Right renal pelvis (tissue), 4 donors: ENCODE measurements at places on chromosomes 7 and 10.

DNA sequence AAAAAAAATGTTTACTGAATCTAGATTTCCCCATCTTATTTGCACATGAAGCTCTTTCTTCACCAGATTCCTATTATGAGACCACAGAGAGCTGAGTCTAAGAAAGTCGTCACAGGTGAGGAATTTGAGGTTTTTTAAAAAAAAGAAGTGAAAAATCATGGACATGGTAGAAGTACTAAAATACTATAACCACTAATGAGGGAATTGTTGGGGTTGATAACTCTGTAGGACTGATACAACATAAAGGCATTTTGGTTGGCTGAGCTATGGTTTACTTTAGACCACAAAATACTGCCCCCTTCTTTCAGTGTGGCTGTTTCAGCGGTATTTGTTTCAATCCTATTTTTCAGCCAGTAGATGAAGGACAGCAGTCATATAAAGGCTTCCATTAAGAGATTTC is 1111.3 kb downstream of the TYW1 start:
- no peak for DNase-seq

- DNase-seq, result no peak
These were observed 187.7 kb downstream of the GFRA1 start for GRCh38 chr10:116085323-116085722.

DNA sequence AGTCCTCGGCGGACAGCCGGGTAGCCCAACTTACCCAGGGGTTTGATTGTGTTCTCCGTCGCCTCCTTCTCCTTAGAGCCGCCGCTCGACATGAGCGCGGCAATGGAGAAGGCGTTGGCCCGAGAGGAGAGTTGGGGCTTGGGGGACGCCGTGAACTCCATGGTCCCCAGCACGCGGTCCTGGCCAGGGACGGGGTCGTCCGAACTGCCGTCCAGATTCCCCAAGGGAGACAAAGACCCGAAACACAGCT is 515 bp downstream of the TBX20 start:
- DNase-seq, result no peak

DNA sequence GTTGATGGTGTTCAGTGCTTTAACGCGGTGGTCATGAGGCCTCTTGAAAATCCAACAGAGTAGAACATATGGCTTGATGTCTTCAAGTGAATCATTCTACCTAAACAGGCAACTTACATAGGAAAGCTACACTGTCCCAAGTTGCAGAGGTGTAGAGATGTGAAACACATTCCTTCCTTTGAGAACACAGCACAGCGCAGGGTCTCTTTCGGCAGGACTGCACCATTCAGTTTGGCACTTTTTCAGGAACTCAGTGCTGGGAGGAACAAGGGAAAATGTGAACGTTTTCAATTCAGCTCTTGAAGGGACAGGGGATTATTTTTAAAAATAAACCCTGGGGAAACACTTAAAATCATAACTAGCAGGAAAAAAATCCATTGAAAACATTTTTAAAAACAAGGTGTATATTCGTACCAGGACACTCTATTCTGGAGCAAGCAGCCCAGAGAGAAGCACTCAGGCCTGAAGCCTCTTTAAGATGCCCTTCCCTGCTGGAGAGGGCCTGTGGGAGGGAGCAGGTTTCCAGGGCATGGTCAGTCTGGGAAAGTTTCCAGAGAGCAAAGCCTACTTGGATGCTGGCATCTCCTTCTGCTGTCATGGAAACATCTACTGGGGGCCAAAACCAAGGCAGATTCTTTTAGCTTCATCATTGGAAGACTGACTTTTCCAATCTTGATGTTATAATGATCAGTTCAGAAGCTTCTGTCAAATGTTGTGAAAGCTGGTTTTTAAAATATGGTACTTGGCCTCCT is 60.4 kb upstream of the NPVF start:
- DNase-seq, result no peak

GRCh38 chr10:32787690-32788284 is 170.2 kb downstream of the ITGB1 start:
- DNase-seq, result no peak

DNA sequence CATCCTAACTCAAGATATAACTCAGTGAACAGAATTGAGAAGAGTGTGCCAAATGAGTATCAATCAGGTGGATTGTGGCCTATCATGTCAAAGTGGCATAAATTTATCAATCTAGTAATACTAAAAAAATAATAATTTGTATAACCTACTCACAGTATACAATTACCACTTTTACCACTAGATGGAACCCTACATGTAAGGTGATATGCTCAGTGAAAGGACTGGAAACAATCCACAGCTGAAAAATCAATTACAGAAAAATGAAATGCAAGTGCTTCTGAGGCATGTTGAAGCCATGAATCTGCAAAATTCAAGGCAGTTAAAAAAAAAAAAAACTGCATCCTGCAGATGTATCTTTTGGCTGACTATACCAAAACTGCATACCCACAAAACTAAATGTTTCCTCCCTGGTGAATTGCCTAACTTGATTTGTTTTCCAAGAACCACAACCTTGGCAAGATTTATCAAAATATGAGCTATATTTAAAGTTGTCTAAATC is 13.9 kb downstream of the ARHGAP19 start:
- peak; percentile 51 for DNase-seq

GRCh38 chr10:24303522-24304310 is 94.8 kb downstream of the KIAA1217 start:
- DNase-seq, result no peak

DNA sequence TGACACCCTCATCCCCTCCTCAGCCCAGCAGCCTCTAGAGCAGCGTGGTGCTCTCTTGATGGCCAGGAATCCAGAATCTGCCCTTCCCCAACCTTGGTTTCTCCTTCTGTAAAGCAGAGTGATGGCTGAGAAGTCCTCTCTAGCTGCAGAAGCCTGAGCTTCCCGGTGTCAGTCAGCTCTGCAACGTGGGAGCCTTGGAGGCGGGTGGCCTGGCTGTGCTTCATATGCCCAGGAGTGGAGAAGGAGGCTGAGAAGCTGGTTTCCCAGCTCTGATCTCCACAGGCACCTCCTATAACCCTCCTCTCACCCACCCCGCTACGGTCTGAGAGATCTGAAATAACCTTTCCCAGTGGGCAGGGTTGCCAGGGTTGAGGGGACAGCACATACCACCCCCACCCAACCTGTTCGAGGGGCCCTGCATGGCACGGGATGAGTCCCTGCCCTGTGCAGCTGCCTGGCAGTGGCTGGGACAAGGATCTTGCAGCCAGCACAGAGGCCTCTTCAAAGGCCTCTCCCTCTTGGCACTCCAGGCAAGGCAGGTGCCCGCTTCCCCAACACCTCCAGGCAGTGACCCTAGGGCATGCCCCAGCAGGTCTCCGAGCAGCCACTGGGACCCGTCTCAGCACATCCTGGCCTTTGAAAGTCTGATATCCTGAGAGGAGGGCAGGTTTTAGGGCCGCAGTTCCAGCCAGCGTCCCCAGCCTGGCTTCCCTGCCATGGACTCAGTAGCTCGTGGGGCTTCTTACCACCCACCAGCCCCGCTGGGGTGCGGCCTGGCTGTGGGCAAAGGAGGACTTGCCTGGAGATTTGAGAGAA is 18.3 kb upstream of the SLC29A3 start:
- no peak for DNase-seq

DNA sequence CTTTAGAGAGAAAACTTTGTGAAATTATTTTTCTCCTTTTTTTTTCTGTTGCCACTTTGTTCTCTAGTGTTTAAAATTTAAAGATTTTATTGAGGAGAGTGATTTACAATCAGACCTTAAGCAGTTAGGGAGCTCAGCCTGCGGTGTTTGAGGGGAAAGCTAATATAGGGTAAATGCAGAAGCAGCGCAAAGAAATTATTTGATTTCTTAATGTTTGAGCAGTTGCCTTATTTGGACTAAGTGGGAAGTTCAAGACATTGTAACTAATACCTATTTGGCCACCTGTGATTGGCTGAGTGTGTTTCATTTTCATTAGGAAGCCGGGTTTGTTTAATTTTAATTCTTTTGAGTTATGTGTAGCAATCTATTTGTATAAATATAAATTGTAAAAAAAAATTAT is 25.3 kb downstream of the WAC start:
- DNase-seq, result no peak

- DNase-seq, result no peak
These were observed 12.4 kb downstream of the KLF6 start for GRCh38 chr10:3772361-3773171.

DNA sequence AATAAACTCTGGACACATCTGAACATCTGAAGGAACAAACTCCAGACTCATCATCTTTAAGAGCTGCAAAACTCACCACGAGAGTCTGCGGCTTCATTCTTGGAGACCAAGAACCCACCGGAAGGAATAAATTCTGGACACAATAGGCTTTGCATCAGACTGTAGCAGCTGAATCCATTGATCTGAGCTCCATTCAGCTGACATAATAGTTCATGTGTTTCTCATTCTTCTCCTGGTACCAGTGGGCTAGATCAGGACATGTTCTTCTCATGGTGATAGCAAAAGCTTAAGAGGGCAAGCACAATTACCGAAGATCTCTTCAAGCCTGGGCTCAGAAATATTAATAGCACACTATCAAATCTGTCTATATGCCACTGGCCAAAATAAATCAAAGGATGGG is 20.5 kb upstream of the GNAI1 start:
- no peak for DNase-seq

GRCh38 chr7:77866370-77866769 is 67.8 kb downstream of the PHTF2 start:
- DNase-seq, result no peak

DNA sequence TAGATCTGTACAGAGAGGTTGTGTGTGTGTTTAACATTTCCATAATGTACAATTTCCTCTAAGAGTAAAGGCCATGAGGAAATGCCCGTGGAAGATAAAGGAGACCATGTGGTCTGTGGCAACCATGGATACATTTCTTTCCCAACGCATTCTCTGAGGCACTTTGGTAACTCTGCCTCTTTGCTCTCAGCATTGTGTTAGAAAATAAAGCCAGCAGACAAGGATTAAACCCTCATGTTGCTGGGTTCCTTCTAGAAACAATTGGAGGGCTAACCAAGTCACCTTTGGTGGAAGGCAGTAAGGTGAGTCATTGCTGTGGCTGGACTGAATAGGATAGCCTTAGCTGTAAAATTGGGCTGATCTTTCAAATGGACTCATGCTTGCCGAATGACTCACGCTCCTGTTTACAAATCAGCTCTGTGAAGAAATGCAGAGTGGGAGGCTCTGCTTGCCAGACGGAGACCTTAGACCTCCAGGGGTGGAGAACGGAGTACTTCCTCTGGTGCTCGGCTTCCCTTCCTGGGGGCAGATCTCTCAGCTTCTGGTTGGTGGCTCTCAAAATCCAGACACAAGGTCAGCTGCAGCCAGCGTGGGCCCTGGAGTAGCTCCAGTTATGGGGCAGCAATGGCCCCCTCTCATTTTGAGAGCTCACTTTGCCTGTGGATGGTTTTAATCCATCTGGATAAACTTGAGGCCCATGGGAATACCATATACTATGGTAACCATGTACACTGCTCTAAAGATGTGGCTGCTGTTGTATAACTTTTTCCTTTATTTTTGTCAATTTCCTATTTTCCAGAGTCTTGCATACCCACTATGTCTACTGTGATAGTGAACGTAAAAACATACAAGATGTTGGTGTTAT is 137.3 kb downstream of the TCF7L2 start:
- no peak for DNase-seq

GRCh38 chr7:128406314-128407232 is 3.2 kb downstream of the IMPDH1 start:
- DNase-seq, result no peak

- no peak for DNase-seq
These were observed 374.2 kb upstream of the SEMA3A start for GRCh38 chr7:84568781-84569180.

DNA sequence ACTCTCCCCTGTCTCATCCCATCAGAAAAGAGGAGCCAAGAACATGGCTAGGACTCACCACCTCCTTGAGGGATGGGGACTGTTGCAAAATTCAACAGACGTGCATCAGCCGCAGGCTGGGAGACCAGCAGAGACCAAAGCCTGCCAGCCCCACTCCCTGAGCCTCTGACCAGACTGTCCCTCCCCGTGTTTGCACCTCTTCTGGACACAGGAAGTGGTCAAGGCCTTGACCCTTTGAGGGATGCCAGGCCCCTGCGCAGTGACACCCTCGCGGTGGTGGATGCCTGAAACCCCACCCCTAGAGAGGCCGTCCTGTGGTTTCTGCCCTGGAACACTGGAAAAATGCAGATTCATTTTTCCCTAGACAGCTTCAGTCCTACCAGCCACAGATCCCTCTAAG is 128.4 kb upstream of the TCF7L2 start:
- no peak for DNase-seq

GRCh38 chr10:105534086-105534485 is 893.0 kb downstream of the SORCS3 start:
- DNase-seq, result no peak

GRCh38 chr10:96673318-96674099 is 46.8 kb downstream of the PIK3AP1 start:
- peak; percentile 49 for DNase-seq
